ENCODE measurements at places on chromosomes 7 and 10. TPM values are rescaled to one million over a fixed set of nuclear protein-coding genes. Genes with fewer than 3 reads are reported as not detected.

Gene NCF1
- 2.2 TPM for total RNA-seq

Gene MSMB
- not detected for total RNA-seq

Gene NUTM2B
- 1.6 TPM for total RNA-seq

Gene TRIM74
- 5.9 TPM for total RNA-seq

Gene SLC26A4
- 0.27 TPM for total RNA-seq

Gene MKRN1
- 66.2 TPM for total RNA-seq

Gene INMT
- 0.54 TPM for total RNA-seq

Gene MRPS16
- total RNA-seq, result 58.2 TPM

Gene C7orf57
- total RNA-seq, result 0.27 TPM

Gene SPDYE9
- not detected for total RNA-seq

Gene NAT16
- total RNA-seq, result not detected

Gene CYP26C1
- total RNA-seq, result 0.54 TPM

Gene KCTD7
- total RNA-seq, result 3.5 TPM

Gene SPDYE2B
- total RNA-seq, result not detected

Gene AFAP1L2
- total RNA-seq, result 4.0 TPM

Gene PLXNA4
- 0.27 TPM for total RNA-seq
